ENCODE measurements at places on chromosomes 13 and 19.

- DNase-seq: no peak
Measured at GRCh38 chr19:30882411-30883005, 466.7 kb downstream of the TSHZ3 start.

- peak; percentile 31 for DNase-seq
Measured at GRCh38 chr19:1449467-1450442, at the start of gene APC2. APC2 (plus strand) TSS chr19:1450121; CDS start chr19:1453002, 2,881 bp downstream.

DNA sequence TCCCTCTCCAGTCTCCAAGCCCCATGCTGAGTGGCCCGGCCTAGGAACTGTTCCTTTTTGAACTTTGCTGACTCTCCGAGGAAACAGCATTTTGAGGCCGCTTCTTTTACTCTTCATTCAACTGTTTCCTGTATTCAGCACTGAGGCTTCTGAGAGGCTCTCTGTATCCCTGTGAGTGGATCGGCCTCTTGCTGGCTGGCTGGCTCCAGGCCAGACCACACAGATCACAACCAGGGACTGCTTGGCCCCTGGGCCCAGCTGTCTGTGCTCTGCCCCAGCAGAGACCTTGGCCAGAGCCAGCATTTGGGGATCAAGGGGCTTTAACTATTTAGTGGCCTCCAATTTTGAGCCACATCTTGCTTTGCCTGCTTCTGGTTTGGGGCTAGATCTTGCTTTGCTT is 75.6 kb upstream of the KL start:
- no peak for DNase-seq

- no peak for DNase-seq
Measured at GRCh38 chr13:98144027-98144741, 1.3 kb downstream of the FARP1 start.

DNA sequence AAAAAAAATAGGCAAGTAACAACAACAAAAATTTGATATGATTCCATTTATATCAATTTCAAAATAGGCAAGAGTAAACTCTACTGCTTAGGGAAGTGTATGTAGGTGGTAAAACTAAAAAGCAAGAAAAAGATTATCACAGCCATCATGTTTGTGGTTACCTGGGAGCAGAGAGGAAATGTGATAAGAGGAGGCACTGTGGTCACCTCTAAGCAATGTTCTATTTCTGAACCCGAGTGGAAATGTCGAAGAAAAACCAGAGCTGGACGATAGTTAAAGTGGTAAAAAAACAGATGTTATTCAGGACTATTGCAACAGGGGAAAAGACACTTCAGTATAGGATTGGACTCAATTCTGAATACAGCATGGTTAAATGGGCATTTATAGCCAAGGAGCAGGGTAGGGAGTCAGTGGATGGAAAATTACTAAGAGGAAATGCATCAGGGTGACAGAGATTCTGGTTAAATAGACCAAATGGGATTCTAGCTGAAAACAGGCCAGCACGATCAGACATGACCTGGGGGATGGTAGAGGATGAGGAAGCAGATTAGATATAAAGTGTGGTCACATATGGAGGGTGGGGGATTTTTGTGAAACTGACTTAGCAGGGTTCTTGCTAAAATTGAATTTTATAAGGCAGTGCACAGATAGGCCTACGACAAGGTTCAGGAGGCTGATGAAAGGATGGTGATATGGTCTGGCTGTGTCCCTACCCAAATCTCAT is 6.0 kb upstream of the TEX30 start:
- peak; percentile 58 for DNase-seq

DNA sequence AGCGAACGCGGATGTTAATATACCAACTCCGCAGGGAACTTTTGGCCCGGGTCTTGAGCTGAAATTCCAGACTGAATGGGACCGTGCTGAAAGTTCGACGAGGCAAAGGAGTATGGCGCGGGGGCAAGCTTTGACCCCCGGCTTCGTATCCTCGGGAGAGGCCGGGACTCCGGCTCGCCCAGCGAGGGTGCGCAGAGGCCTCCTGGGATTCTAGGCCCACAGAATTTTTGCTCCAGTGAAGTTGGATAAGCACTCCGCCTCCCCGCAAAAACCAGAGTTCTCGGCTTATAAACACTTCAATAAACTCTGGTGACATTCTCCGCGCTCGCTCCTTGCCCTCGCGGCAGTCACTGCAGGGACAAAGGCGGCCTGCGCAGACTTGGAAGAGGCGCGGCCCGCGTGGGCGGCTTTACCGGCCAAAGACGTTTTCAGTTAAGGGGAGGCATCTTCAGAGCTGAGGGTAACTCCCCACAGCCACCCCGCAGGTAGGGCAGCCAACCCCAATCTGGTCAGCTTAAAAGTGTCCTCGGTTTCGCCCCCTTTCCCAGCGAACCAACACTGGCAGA is 112.6 kb downstream of the KCNRG start:
- no peak for DNase-seq

- DNase-seq: no peak
Measured at GRCh38 chr19:15337202-15337601, 4.9 kb upstream of the BRD4 start.

DNA sequence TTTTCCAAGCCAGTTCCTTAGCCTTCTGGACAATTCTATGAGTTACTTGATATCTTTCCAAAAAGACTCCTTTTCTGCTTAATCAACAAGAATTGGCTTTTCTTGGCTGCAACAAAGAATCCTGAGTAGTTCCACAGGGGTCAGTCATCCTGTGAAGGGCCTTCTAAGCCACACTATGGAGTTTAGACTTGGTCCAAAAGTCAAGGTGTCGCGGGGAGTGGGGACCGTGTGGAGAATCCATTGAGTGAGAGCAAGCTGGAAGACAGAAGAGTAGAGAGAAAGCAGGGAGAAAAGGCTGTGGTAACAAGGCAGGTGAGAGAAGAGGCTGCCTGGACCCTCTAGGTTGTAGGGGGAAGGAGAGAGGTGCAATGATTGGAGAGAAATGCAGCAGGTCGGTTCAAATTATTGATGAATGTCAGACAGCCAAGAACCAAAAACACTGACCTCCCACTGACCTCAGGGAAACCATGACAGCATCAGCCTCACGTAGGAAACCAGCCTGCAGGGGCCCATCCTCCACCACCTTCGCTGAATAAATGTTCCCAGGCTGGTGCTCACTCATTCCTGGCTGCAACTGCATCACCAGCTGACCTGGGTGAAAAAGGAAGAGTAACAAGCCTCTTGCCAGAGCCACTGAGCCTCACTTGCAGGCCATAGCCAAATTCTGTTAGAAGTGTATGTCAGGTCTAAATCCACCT is 7.1 kb upstream of the IFT88 start:
- no peak for DNase-seq

GRCh38 chr13:114106991-114107685 is 25.3 kb downstream of the RASA3 start:
- DNase-seq: no peak

DNA sequence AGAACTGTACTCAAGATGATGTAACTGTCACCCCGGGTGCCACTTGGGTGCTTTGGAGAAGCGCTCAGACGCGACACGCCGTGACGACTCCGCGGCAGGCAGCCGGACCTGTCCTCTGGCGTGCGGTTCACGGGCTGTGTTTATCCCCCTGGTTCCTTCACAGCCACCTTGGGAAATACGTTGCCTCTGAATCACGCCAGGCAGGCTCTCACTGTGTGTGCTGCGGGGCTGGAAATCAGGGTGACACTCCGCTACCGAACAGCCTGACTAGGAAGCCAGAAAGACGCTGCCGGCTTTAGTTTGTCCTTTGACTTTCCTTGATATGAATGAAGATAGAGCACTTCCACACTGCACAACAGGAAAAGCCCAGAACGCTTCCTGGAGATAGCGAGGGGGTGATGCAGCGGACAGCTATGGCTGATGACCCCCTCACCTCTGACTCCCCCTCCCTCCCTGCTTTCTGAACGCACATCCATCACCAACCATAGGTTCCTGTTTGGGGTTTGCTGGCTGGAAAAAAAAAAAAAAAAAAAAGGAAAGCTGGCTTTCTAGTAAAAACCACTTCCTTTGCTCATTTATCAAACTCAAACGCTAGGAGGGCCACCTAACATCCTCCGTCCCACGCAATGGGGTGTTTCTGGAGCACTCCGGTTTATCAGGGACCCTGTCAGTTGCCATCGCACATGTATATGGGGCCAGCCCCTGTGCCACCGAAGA is 3.7 kb upstream of the GP6 start:
- DNase-seq: peak; percentile 28

DNA sequence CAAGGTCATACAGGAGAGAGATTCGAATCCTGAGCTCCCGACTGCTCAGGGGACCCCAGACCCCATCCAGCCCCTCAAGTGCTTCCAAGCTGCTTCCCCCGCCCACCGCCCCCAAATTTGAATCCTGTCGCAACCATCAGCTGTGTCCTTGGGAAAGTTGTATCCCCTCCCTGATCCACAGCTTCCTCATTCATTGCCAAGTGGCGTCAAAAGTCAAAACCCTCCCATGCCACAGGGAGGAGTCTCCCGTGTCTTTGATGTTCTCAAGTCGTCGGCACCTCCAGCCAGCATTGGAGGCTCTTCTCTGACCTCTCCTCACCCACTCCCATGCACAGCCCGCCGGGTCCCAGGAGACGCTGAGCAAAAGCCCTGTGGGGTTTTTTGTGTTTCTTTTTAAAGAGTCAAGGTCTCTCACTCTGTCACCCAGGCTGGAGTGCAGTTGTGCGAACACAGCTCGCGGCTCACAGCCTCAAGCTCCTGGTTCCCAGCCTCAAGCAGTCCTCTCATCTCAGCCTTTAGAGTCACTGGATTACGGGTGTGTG is 2.8 kb upstream of the IFI30 start:
- peak; percentile 32 for DNase-seq

- DNase-seq: peak; percentile 90
Measured at GRCh38 chr19:872266-872951, 12.9 kb downstream of the CFD start.

GRCh38 chr19:18842166-18842565 is 10.4 kb downstream of the UPF1 start:
- no peak for DNase-seq

- no peak for DNase-seq
Measured at GRCh38 chr13:70339738-70340137, 231.5 kb upstream of the KLHL1 start.

GRCh38 chr13:79749984-79750551 is 269.1 kb downstream of the NDFIP2 start:
- DNase-seq: no peak
